ENCODE measurements at places on chromosomes 12 and 14. TPM values are rescaled to one million over a fixed set of nuclear protein-coding genes. Genes with fewer than 3 reads are reported as not detected.

Gene PTCSC3
- not detected for total RNA-seq

Gene PMCH
- not detected for total RNA-seq

Gene LRRC23
- total RNA-seq: 13.0 TPM

Gene CLEC9A
- total RNA-seq: not detected

Gene KLRK1
- total RNA-seq: not detected
